CD4-positive, alpha-beta T cell treated with Interleukin-17A for 1 hour (primary cell): ENCODE measurements at places on chromosomes 3 and 15.
A peak's percentile ranks its signal among the peaks of the same experiment; 100 is the strongest.

GRCh38 chr3:123080864-123081562 lies 14.2 kb downstream of the PDIA5 start:
- DNase-seq = no peak

- peak; percentile 66 for DNase-seq
Observed at GRCh38 chr3:44198284-44199269, 43.1 kb upstream of the TOPAZ1 start.

DNA sequence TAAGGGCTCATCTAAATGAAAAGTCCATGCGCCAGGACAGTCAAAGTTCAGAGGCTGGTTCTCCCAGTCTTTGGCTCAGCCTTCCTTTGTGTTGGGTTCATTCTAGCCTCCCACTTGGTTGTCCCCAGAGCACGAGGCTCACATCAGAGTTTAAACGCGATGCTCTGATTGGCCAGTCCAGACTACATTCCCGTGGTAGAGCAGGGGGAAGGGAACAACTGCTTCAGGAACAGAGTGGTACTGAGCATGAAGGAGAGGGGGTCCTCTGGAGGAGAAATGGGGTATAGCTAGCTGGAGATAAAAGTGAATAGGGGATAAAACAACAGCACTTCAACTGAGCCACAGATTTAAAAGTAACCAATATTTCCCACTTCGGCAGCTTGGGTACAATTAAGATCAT lies 32.2 kb downstream of the ANAPC13 start:
- DNase-seq = no peak

DNA sequence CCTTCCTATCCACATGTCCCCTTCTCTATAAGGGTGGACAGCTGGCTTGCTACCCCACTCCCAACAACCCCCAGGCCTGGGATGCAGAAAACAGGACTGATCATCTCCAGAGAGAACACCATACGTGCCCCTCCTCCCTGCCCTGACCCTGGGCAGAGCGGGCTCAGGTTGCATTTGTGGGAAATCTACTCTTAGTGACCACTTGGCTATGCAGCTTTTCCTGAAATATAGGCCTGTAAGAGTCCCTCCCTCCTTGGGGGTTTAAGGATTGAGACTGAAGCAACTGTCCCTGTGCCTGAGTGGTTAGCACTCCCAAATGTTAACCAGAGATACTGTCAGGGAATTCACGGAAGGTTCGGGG lies 11.7 kb downstream of the SH2D7 start:
- no peak for DNase-seq

- no peak for DNase-seq
Observed at GRCh38 chr15:23057707-23058106, 18.3 kb upstream of the TUBGCP5 start.

- no peak for DNase-seq
Observed at GRCh38 chr3:120143676-120144075, 49.4 kb upstream of the GSK3B start.

DNA sequence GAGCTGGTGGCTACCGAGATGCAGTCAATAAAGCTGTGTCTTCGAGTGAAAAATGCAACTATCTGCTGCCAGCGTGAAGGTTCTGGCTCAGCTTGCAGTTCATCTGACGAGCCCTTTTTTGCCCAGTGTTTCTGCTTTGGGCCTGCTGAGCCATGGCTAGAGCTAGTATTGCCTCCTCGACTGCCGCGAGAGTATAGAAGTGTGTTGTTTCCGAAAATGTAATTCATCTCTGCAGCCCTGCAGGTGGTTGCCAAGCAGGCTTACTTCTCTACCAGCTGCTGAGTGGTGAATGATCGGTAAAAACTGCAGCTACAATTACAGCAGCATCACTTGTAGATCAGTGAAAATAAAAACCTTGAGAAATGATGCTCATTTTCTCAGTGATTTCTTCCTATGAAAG lies 114.8 kb downstream of the DLG1 start:
- DNase-seq = no peak

DNA sequence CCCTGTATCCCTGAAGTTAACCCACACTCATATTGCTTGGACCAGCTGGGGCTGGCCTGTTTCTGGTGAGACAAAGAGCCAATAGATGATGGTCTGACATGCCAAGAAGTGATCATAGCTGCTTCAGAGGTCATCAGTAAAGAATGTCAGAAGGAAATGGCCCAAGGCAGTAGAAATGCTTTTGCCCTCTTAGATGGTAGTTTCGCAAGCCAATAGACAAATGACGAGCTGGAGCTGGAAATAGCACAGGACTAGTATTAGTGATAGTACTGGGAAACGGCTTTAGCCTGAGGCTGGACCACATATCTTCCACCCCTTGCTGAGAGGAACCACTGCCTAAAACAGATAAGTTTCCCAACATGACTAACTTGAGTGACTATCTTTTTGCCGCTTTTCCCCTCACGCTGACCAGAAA lies 176.1 kb upstream of the THBS1 start:
- no peak for DNase-seq

DNA sequence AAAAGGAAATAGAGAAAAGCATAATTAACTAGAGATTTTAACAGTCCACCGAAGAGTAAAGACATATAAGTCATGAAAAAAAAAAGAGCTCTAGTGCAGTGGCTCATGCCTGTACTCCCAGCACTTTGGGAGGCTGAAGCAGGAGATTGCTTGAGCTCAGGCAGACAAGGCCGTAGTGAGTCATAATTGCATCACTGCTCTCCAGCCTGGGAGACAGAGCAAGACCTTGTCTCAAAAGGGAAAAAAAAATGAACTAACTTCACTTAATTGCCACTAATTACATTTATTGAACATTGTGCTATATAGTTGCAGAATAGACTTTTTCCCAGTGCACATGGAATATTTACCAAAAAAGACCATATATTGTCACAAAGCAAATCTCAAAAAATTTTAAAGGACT lies 221.8 kb downstream of the CBLB start:
- no peak for DNase-seq

GRCh38 chr15:70062321-70062956 lies 35.3 kb downstream of the TLE3 start:
- DNase-seq = no peak

DNA sequence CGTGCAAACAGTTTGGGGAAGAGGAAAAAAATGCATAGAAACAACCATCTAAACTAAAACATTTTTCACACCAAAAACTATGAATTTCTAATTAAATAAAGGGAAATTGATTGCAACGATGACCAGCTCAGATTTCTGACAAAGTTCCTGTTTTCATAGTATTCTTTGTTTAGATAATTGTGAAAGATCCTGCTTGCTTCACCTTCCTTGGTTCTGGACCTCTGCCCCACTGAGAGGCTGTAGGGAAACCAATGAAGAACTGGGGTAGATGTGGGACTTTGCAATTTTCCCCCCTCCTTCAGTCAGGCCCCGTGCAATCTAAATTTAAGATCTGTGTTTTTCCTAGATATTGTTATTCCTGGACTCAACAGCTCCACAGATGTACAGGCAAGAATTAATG lies 13.8 kb upstream of the TEX264 start:
- DNase-seq = no peak

- no peak for DNase-seq
Observed at GRCh38 chr15:59699810-59700431, 10.8 kb upstream of the BNIP2 start.

GRCh38 chr15:48617619-48618018 lies 27.9 kb downstream of the FBN1 start:
- no peak for DNase-seq

- DNase-seq = no peak
Observed at GRCh38 chr3:139602003-139602402, 62.5 kb upstream of the RBP1 start.

- DNase-seq = no peak
Observed at GRCh38 chr3:150242220-150242936, 165.7 kb upstream of the TSC22D2 start.

DNA sequence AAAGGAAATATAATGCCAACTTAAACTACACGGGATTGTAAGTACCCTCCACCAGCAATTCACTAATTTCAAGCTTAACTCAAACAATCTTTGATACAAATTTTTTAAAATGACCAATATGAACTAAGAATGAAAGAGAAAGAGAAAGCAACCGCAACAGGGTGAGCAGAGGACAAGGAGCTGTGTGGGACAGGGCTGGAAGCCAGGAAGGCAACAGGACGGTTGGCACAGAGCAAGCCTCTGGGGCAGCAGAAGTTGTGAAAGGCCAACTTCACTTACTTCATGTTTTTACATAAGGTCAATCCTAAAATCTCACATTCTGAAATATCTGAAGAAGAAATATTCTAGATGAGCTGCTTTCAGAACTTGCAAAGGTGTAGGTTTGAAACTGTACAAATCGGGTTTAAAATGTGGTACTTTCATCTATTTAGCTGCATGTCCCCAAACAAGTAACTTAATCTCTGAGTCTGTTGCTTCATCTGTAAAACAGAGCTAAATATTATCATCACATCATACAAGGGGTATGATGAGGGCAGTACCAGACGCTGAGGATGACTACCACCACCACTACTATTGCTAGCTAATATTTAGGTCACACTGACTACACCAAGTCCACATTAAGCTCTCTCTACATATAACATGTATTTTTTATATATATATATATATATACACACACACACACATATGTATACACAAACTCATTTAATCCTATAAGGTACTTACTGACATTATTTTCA lies 101.7 kb downstream of the IGSF11 start:
- no peak for DNase-seq

DNA sequence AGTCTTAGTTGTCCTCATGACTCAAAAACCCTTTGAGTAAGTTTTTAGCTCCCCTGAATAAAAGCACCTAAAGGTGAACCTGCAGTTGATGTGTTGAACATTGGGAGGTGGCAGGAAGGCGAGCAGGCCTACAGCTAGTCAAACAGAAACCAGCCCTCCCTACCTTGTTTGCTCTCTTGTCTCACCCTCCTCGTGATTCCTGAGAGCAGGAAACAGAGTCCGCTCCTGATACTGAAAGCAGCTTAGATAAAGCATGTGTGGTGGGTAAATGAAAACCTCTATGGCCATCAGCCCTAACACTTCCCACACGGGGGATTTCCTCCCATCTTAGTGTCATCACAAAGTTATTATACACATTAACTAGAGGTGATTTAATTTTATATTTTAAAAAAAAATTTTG lies 21.8 kb upstream of the CLDN18 start:
- no peak for DNase-seq

DNA sequence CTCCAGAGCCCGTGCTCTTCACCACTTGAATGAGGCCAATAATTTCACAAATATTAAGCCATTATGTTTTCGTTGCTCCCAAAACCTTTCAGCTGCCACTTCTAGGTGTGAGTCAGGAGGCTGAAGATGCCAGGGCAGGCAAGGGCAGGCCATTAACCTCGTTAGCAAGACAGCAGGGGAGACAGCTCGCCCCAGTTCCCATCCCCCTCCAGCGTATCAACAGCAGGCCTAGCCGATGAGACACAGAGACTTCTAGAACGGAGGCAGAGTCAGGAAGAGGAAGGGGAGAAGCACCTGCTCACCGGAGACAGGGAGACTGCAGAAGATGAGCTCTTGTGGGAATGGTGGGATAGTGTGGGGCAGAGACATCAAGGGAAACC lies 28.0 kb upstream of the PLA2G4E start:
- DNase-seq = no peak

- DNase-seq = no peak
Observed at GRCh38 chr3:52831500-52832301, 1.2 kb upstream of the ITIH4 start.

GRCh38 chr3:141998669-141999290 lies 122.3 kb downstream of the ATP1B3 start:
- peak; percentile 17 for DNase-seq

GRCh38 chr3:152309535-152310307 lies 41.0 kb downstream of the MBNL1 start:
- peak; percentile 57 for DNase-seq

- no peak for DNase-seq
Observed at GRCh38 chr15:73926219-73927002, at the start of gene LOXL1. Gene LOXL1 (plus strand): TSS chr15:73926462. CDS start chr15:73926784, 322 bp downstream.

GRCh38 chr15:85396554-85396953 lies 16.2 kb downstream of the AKAP13 start:
- no peak for DNase-seq

- no peak for DNase-seq
Observed at GRCh38 chr3:40452562-40452875, 4.6 kb upstream of the RPL14 start.

DNA sequence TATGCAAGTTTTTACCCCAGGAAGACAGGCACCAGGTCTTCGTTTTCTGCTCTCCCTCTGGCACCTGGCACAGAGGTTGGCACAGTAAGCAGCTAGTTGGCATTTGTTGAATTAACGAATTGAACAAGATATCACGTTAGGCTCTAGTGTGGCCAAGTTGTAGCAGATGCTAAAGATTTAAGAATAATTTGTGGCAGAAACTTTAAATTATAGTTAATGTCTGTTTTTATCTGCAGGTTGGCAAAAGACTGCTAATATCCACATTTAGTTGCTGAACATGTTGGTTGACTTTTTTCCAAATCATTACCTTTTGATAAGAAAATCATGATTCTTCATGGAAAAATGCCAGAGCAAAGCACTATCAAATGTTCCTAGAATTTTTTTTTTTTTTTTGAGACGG lies 8.1 kb downstream of the CHRNA5 start:
- no peak for DNase-seq

GRCh38 chr3:179860275-179861107 lies 176.2 kb downstream of the PEX5L start:
- no peak for DNase-seq

GRCh38 chr15:70783610-70784022 lies 20.3 kb upstream of the UACA start:
- DNase-seq = no peak

- DNase-seq = no peak
Observed at GRCh38 chr3:49805897-49806701, 3.0 kb downstream of the INKA1 start.

- no peak for DNase-seq
Observed at GRCh38 chr15:92533298-92533697, 122.3 kb downstream of the FAM174B start.

- DNase-seq = no peak
Observed at GRCh38 chr3:172411478-172411947, 36.7 kb downstream of the GHSR start.

GRCh38 chr3:184428561-184429175 lies 48.8 kb downstream of the CHRD start:
- DNase-seq = no peak

GRCh38 chr3:46847744-46848143 lies 15.5 kb downstream of the MYL3 start:
- no peak for DNase-seq

DNA sequence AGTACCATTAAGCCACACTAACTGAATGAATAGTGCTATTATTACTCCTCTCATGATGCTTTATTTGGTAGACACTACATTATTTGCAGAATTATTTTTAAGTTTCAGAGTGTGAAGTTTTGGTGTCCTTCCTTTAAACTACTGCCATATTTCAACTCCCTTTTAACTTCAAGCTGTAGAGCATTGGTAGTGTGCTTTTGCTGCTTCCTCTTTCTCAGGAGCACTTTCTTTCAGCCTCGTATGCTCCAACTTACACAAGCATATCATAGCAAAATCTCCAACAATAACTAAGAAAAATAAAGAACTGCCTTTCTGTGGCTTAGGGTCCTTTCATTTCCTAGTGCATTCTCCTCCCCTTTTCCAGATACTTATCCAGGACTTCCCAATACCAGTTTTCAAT lies 476.4 kb upstream of the AGTR1 start:
- DNase-seq = no peak

GRCh38 chr3:23873941-23874340 lies 42.8 kb downstream of the NKIRAS1 start:
- no peak for DNase-seq

- no peak for DNase-seq
Observed at GRCh38 chr15:61011576-61012336, 217.3 kb downstream of the RORA start.
